ENCODE measurements at places on chromosomes 2 and 18.

DNA sequence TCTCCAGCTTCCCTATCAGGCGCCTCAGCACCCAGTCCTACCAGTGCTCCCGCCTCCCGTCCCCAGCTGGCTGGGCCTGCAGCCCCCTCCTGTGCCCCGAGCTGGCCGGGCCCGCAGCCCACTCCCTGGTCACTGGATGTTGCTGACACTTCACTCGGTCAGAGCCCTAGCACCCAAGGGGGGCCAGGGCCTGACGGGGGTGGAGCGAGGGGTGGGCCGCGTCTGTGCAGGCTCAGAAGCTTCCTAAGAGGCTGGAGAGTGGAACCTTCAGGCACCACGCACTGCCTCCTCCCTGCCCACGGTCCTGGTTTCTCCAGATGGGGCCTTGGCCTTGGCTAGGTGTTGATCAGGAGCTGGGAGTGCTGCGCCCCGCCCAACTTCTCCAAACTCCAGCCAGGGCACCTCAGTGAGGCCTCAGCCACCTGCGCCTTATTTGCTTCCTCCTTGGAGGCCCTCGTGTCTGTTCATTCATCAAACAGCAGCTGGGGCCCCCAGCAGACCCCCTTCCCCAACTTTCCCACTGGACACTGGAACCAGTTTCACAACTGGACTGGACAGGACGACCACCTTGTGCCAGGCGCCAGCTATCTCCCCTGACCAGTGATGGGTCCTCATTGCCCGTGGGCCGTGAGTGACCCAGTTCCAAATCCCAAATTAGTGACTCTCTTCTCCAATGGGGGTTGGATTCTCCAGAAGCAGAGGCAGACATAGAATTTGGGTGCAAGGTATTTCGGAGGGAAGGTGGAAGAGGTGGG lies 16.7 kb downstream of the CAPN10 start:
- DNase-seq, result no peak

- DNase-seq, result no peak
Measured at GRCh38 chr2:144476682-144477081, 43.2 kb downstream of the ZEB2 start.

- no peak for DNase-seq
Measured at GRCh38 chr2:189161894-189162293, 17.7 kb downstream of the COL5A2 start.

DNA sequence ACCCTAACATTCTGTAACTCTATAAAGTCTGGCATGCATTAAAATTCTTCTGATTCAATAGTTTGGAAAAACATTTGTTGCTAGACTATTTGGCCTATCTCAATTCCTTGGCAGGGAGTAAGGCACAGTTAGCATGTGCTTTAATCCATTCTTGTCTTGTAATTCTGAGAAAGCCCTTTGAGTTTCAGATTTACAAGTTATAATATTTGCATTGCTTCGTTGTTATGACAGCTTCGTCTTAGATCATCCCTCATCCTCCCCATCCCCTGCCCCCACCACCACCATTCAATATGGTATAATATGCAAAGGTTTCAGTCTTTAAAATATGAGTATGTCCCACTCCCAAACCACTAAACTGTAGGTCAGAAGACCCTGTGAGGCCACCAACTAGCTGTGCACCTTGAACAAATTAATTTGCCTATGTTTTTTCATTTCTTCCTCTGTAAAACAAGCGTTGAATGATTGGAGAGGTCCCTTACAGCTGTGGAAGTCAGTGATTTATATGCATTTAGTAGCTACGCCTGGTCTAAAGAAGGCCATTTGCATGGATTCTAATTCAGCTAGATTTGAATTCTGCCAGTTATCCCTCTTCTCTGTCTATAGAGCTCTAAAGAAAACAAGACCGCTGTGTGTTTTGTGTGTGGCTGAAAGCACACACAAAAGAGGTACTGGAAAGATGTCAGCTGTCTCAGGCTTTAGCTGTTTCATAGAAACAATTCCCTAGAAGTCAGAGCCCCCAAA lies 591 bp downstream of the C2orf80 start:
- DNase-seq, result no peak

DNA sequence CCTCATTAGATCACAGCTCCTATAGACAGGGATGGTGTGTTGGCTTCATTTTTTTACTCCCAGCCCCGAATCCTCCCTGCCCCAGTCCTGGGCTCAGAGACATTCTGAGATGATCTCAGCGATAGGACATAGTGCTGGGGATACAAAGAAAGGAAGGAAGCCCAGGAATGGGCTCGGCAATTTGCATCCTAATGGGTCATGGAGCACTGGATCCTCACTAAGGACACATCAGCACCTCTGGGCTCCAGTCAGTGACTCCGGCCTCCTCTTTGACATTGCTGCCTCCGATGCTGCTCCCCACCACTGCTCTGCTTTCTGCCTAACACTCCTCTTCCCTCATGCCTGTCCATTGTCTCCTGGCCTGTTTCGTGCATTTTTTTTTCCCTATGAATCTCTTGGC lies 489.1 kb downstream of the STK39 start:
- DNase-seq, result no peak

Data from germinal center (tissue), 1 donor.